ENCODE measurements at places on chromosomes 12 and 14.

GRCh38 chr14:99659333-99659741 lies 14.4 kb downstream of the HHIPL1 start:
- no peak for DNase-seq

DNA sequence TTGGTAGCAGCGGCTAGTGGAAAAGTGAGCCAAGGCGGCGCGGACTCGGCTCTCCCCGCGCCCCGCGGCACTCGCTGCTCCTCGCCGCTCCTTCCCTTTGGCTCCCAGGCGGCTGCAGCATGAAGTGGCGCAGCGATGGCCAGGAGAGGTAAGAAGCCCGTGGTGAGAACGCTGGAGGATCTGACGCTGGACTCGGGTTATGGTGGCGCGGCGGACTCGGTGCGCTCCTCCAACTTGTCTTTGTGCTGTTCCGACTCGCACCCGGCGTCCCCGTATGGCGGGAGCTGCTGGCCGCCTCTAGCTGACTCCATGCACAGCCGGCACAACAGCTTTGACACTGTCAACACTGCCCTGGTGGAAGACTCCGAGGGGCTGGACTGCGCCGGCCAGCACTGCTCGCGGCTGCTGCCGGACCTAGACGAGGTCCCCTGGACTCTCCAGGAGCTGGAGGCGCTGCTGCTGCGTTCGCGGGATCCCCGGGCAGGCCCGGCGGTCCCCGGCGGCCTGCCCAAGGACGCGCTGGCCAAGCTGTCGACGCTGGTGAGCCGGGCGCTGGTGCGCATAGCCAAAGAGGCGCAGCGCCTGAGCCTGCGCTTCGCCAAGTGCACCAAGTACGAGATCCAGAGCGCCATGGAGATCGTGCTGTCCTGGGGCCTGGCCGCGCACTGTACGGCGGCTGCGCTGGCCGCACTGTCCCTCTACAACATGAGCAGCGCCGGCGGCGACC lies 225.6 kb upstream of the CRY1 start:
- no peak for DNase-seq

DNA sequence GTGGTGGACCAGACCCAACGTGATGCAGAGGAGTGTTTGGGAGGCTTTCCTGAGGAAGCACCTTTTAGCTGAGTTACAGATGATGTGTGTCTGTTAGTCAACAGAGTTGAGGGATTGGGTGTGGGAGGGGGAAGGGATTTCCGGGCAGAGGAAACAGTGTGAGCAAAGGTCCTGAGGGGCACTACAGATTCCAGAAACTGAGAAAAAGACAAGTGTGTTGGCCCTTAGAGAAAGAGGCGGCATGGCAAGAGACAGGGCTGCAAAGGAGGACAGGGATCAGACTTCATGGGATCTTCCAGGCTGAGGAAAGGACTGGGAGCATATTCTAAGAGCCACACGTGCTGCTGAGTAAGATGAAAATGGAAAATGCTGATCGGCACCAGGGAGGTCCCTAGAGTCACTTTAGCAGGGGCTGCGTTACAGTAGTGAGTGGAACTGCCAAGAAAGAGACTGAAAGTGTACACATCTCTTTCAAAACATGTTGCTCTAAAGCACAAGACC lies 9.4 kb upstream of the RPS6KL1 start:
- DNase-seq: no peak

- no peak for DNase-seq
Observed at GRCh38 chr12:6604259-6605029, 2.7 kb downstream of the CHD4 start.

DNA sequence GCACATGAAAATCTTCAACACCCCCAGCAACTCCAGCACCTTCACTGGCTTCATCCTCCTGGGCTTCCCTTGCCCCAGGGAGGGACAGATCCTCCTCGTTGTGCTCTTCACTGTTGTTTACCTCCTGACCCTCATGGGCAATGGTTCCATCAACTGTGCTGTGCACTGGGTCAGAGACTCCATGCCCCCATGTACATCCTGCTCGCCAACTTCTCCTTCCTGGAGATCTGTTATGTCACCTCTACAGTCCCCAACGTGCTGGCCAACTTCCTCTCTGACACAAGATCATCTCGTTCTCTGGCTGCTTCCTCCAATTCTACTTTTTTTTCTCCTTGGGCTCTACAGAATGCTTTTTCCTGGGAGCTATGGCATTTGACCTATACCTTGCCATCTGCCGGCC lies 11.5 kb upstream of the OR11G2 start:
- DNase-seq: no peak

DNA sequence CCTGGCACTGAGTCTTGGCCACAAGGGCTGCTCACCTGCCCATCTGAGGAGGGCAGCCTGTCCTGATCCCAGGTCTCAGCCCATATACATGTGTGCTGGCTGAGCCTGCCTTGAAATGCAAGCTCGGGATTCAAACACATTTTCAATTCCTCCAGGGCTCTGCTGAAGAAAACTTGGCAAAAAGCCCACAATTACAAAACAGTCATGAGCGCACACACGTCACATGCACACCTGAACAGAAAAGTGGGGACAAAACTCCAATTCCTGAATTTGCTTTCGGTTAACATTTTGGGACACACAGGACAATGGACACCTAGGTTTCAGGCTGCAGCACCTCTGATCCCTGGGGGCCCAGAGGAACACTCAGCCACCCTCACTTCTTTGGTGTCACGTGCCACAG lies 113.9 kb downstream of the RBM19 start:
- no peak for DNase-seq

GRCh38 chr14:44309331-44309730 lies 197.8 kb downstream of the FSCB start:
- no peak for DNase-seq

- no peak for DNase-seq
Observed at GRCh38 chr12:101653030-101653429, 44.4 kb upstream of the CHPT1 start.

GRCh38 chr12:55425954-55426353 lies at the start of gene OR6C76:
Gene OR6C76, plus strand, starts transcription at chr12:55426254. Its CDS starts 0 bp downstream, at chr12:55426254.
- DNase-seq: no peak

- no peak for DNase-seq
Observed at GRCh38 chr12:25384038-25384892, 133.5 kb upstream of the KRAS start.

GRCh38 chr12:94781835-94782234 lies 131.5 kb upstream of the TMCC3 start:
- DNase-seq: no peak

GRCh38 chr14:100675699-100676684 lies 50.7 kb upstream of the DLK1 start:
- DNase-seq: no peak

DNA sequence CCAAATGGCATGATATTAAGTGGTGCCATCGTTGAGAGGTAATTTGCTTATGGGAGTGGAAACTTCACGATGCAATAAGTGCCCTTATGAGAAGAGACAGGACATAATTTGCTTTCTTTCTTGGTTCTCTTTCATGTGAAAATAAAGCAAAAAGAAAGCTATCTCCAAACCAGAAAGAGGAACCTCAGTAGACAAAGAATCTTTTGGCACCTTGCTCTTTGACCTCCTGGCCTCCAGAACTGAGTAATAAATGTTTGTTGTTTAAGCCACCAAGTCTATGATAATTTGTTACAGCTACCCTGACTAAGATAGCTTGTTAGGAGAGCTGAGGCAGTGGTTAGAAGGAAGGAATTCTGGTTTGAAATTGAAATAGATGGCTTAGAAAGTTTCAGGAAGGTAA lies 39.6 kb downstream of the CCER1 start:
- no peak for DNase-seq

- no peak for DNase-seq
Observed at GRCh38 chr12:89319606-89320005, 32.7 kb downstream of the DUSP6 start.

DNA sequence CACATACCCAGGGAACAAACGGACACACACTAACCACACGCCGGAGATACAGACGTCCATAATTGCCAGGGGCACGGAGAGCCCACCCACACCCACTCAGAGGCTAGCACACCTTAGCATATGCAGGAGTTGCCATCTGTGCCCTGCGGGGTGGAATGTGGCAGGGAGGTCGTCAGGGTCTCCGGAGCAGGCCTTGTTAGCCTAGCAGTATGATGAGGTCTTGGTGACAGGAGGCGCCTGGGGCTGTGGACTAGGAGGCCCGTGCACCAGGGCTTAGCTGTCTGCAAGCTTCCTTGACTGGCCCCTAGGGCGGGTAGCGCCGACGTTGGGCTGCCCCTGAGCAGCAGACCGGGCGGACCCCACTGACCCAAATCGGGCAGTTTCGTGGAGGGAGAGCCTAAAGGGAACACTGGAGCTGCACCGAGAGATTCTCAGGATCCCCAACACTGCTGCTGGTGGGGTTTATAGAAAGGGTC lies 10.0 kb downstream of the STAC3 start:
- no peak for DNase-seq

- no peak for DNase-seq
Observed at GRCh38 chr14:105617201-105617777, 90.9 kb downstream of the TMEM121 start.

- no peak for DNase-seq
Observed at GRCh38 chr12:115322275-115322674, 638.3 kb upstream of the TBX3 start.

- no peak for DNase-seq
Observed at GRCh38 chr12:40999210-40999609, 188.9 kb upstream of the PDZRN4 start.

GRCh38 chr14:56770512-56770911 lies 39.8 kb downstream of the OTX2 start:
- no peak for DNase-seq

Data from NCI-H1417 treated with DMSO at 0.1 percent for 48 hours (cell line).